ENCODE measurements at places on chromosomes 6 and 20. TPM values are rescaled to one million over a fixed set of nuclear protein-coding genes. Genes with fewer than 3 reads are reported as not detected.

Gene LAMP5
- polyA plus RNA-seq, result 3.2 TPM

Gene GJA10
- not detected for polyA plus RNA-seq

Gene ORC3
- polyA plus RNA-seq, result 16.4 TPM

Gene PRKN
- 8.6 TPM for polyA plus RNA-seq

- no peak for DNase-seq
Measured at GRCh38 chr6:17211101-17211500, 70.1 kb upstream of the RBM24 start.

DNA sequence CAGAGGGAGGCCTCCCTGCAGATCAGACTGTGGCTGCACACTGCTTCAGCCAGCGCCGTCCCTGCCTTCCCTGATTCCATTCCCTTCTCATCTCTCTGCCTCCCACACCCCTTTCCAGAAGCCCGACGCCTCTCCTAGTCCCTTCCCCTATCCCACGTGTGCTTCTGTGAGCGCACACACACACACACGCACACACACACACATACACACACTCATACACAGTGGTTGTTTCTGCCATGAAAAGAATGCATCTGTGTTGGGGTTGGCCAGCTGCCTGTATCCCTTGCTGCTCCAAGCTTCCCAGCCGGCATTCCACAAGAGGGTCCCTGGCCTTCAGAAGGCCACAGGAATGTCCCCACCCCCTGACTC lies 51.7 kb downstream of the MOCS1 start:
- DNase-seq, result peak; percentile 95

GRCh38 chr6:167968091-167968490 lies 29.4 kb upstream of the KIF25 start:
- DNase-seq, result peak; percentile 48

DNA sequence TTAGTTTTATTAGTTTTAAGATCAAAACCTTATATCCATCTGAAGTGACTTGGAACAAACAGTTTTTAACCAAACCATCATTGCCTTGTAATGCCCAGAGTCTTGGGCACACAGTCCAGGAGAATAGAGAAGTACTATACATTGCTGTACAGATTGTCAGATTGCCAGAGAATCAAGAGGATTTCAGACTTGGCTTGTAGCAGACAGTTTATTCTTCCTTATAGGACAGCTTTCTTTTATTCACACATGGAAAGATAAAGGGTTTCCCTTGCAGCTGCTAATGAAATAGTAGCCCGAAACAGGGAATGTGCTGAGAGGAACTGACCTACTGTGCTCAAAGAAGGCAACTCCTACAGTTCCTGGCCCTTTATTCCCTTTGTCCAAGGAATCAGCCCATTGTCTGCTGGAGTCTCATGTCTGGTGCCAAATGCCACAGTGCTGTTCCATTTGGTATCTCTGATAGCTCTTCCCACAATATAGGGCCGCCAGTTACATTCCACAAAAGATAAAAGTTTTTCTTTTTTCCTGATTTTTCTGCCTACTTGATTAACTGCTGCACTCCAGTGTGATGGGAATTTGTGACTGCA lies 30.6 kb downstream of the DCBLD1 start:
- no peak for DNase-seq
